ENCODE measurements at places on chromosomes 6 and 20.

DNA sequence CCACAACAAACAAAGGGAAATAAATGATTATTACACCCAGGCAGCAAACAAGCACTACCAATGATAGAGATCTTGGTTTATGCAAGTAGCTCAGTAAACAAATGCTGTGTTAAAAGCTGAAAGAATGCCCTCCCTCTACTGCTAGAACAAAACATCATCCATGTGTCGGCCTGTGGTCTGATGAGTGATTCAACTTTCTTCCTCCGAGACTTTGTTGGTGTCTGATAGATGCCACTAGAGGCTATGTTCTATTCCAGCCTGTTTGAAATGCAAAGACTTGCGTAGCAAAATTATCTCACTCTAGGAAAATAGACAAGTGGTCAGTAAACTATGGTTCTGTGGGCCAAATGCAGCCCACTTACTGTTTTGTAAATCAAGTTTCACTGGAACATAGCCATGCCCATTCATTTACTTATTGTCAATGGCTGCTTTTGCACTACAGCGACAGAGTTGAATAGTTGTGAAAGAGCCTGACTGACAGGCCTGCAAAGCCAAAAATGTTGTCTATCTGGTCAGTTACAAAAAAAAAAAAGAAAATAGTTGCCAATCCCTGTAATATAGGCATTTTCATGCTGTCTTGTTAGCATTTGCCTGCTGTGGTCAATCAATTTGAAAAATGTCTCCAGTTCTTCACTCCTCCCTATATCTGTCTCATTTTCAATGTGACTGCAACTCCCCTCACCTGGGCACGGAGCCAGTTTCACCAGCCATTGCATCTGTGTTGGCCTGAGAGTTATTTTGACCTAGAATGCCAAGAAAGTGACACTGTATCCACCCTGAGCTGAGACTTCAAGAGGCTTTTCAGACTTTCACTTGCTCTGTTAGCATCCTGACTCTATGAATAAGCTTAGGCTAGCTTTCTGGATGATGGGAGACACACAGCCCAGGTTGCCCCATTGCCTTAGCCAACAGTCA is 544.6 kb upstream of the BTBD3 start:
- DNase-seq = no peak

GRCh38 chr6:39016839-39017546 is 31.6 kb upstream of the GLP1R start:
- no peak for DNase-seq

DNA sequence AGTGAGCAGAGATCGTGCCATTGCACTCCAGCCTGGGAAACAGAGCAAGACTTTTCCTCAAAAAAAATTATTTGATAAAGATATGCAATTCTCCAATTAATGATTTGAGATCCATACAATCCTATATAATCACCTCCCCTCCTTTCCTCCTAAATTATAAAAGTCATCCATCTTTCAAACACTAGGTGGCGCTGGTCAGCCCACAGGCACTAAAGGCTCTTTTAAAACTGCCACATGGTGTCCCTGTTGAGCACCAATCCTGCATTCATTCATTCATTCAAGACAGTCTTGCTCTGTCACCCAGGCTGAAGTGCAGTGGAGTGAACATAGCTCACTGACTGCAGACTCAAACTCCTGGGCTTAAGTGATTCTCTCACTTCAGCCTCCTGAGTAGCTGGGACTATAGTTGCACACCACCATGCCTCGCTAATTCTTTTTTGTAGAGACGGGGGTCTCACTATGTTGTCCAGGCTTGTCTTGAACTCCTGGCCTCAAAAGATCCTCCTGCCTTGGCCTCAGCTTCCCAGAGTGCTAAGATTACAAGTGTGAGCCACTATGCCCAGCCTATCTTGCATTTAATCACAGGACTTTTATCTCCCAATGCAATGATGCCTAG is 58.7 kb upstream of the SLC2A12 start:
- peak; percentile 65 for DNase-seq

DNA sequence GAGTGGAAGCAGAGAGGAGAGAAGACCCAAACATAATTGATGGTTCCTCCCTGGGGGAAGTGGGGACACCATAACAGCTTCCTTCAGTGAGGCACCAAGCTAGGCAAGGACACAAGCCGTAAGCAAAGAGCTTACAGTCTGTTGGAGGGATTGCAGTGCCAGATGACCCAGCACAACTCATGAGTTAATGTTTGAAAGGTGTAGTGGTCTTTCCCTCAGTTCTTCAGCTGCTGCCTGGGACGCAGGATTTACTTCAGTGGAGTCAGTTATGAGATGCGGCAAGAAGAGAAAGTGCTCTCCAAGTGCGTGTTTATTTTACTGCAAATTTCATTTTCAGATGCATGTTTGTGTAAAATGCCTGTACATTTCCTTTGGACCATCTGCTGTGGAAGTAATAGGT is 38.7 kb upstream of the SLC17A4 start:
- DNase-seq = no peak

DNA sequence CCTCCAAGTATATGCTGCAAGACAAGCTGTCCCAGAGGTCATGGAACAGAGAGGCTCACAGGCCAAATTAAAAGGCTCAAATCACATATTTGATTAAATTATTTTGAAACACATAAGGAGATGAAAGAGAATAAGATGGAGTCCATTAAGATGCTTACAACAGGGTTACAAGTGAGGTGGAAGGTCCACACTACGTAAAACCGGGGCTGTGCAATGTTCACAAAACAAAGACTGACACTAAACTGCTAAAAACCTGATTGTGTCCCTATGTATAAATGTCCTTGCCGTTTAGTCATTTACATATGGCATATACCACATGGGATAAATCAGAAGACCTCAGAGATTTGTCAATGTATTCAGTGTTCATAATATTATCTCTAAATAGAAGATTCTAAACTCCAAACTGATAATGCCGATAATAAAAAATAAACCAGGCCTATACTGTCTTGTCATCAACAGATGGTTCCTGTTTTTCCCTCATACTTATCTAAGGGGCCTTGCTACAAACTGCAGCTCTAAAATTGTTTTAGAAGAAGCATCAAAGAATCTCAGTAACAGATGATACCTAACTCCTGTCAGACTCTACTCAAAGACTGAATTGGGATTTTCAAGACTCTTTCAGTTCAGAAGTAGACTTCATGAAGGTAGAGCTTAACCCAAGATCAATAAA is 51.8 kb upstream of the RIPOR2 start:
- DNase-seq = no peak

GRCh38 chr6:111799576-111800258 is 73.5 kb downstream of the FYN start:
- DNase-seq = no peak

GRCh38 chr20:48716086-48716485 is 111.7 kb downstream of the PREX1 start:
- peak; percentile 60 for DNase-seq

DNA sequence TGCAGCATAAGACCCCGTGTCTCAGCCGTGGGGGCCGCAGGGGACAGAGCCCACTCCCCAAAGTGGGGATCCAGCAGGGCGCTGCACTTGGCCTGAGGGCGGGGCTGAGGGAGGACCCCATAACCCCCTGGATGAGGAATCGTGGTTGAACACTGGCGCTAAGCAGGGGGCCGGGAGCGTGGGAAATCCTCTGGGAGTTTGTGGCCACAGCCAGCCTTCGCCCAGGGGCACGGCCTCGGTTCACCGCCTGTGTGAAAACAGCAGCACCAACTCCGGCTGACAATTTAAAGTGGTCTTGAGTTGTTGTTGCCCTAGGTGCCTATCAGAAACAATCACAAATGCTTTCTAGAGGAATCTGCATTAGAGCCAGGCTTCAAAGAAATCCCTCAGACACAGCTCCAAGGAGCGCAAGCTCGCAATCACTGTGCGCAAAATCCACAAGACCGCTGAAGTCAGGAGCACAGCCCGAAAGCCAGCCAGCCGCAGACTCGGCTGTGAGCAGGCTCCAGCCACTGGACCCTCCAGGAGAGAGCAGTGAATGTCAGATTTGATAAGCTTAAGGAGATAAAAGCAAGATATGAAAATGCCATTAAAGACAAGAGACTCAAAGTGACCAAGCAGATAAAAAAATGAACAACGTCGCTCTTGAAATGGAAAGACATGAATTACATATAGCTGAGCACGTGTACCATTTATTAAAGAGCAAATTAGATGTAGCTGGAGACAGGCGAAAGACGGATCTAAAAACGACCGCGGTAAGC is 10.9 kb upstream of the RPS6KA2 start:
- DNase-seq = no peak

DNA sequence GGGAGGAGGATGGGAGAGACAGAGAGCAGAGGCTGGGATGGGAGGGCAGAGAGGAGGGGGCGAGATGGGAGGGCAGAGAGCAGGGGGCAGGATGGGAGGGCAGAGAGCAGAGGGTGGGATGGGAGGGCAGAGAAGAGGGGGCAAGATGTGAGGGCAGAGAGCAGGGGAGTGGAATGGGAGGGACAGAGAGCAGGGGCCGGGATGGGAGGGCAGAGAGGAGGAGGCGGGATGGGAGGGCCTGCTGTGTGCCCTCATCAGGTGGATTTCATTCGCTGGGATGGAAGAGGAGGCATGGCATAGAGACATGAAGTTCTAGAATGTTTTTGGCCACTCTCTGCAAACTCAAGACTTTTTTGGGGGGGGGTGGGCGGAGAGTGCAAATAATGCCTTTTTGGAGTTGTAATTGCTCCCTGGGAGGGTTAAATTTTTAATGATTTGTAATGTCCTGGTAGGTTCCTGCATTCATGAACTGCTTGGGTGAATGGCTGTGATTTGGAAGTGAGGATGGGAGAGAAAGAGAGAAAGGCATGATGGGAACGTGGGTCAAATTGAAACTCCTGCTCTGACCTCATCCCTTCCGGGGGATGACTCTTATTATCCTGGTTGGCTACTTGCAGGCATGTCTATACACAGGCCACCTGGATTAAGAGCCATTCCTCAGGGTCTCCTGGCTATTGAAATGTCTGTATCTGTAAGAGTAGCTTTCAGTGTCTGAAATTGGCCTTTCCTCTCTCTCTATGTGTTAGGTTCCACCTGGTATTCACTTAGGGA is 162.4 kb upstream of the AGPAT4 start:
- no peak for DNase-seq

DNA sequence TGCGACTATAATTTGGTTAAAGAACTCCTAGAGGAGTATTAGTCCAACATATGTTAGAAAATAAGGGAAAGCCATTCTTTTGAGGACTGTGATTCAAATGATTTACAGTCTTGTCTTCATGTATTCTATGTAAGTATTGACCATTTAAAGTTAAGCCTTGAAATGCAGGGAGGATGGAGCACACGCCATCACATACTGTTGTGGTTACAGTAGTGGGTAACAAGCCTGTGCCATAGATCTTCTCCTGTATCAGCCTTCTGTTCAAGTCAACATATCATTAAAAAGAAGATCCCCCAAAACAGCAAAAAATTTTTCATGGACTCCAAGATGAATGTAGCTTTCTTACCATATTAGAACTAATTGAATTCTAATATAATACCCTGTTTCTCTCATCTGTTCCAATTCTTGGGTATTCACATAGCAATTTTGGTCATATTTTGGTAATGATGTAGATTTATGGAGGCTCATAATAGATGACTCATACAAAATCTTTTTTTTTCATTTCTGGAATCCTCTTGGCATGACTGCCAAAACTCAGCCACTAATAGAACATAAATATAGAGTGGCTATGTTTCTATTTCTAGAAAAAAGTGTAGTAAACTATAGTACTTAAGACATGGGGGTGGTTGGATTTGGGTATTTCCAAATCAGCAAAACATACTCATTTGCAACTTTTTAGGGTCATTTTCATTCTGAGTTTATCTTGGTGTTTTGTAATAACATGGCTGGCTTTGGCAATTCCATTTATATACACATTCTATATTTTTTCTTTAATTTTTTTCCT is 413.5 kb downstream of the BCKDHB start:
- DNase-seq = no peak

DNA sequence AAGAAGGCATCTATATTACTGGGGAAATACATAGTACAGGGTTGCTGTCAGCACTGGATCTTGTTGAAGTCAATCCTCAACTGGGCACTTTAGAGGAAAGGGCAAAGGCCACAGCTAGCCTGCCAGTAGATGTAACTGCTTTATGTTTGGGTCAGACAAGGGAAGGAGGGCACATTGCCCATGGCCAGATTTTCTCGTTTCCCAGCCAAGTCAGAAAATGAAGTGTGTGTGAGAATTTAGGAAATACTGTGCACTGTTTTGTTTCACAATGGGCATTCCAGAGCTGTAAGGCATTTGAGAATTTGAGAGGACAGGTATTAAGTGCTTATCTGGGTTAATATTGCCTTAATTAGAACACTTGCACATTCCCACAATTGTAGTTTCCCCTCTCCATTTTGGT is 183.9 kb upstream of the MCHR2 start:
- no peak for DNase-seq

DNA sequence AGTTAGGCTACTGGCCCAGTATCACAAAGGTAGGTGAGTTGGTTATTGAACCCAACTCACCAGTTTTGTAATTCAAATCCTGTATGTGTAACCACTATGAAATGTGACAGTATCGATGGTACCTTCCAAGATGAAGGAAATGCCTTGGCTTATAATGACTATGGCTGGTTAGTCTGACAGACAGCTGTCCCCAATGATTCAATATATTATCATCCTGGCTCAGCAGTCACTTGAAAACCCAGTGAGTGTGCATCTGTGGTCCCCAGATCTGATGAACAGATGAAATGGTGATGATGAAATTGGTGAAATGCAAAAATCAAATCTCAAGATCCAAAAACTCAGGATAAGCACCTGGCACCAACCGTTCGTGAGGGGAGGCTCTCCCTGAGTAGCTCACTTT is 54.8 kb downstream of the TNFRSF21 start:
- no peak for DNase-seq

GRCh38 chr6:72619883-72620696 is 1.8 kb upstream of the KCNQ5 start:
- DNase-seq = peak; percentile 40

GRCh38 chr20:60808701-60809100 is 443.4 kb upstream of the CDH4 start:
- no peak for DNase-seq

GRCh38 chr6:165231581-165232561 is 77.5 kb downstream of the C6orf118 start:
- no peak for DNase-seq

- no peak for DNase-seq
Observed at GRCh38 chr20:62427172-62428001, at the start of gene RBBP8NL. RBBP8NL (minus strand) TSS chr20:62427539; CDS start chr20:62419647, 7,892 bp downstream.

DNA sequence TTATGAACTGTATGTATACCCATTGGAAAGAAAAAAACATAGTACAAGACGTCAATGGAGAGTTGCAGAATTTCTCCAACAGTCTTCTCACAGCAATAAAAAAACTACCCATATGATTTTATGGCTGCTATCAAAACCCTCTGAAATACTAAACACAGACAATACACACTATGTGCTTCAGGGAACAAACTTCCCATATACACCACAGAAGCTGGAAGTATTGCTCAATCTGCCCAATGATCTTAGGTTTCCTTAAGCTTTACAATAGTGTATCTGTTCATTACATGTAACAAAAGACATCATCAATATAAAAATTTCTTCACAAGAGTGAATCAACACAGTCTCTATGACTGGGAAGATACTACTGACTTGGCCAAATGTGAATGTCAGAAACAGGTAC is 150.5 kb downstream of the TBC1D32 start:
- no peak for DNase-seq

Measured in activated CD4-positive, alpha-beta T cell treated with anti-CD3 and anti-CD28 coated beads, Interleukin-2, amount 10 ng/mL, durations not matched to agents 7 days and 5 days (primary cell).